RCC 7860 (cell line): ENCODE measurements at places on chromosomes 2 and 18.

- no peak for DNase-seq
These were observed 7.2 kb upstream of the LAMA3 start for GRCh38 chr18:23682045-23682444.

GRCh38 chr2:229174794-229175496, 96.1 kb downstream of the PID1 start:
- no peak for DNase-seq

- no peak for DNase-seq
These were observed 79.1 kb upstream of the PMAIP1 start for GRCh38 chr18:59820663-59821062.

- no peak for DNase-seq
These were observed 5.4 kb upstream of the SPOPL start for GRCh38 chr2:138496096-138496651.

DNA sequence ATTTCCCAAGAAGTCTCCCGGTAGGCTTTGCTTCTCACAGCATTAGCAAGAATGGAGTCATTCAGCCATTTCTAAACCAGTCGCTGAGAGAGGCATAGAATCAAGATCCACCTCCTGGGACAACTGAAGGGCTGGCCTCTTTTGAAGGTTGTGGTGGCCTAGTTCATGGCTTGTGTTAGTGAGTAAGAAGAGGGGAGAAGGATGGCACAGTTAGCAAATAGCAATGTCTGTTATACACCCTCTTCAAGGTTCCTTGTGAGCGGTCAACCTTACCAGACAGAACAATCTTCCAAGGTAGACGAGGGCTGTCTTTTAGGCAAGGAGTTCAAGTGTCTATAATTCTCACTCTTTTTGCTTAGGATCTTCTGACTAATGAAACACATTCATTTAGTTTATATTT, 35.4 kb upstream of the DNAH7 start:
- peak; percentile 48 for DNase-seq

DNA sequence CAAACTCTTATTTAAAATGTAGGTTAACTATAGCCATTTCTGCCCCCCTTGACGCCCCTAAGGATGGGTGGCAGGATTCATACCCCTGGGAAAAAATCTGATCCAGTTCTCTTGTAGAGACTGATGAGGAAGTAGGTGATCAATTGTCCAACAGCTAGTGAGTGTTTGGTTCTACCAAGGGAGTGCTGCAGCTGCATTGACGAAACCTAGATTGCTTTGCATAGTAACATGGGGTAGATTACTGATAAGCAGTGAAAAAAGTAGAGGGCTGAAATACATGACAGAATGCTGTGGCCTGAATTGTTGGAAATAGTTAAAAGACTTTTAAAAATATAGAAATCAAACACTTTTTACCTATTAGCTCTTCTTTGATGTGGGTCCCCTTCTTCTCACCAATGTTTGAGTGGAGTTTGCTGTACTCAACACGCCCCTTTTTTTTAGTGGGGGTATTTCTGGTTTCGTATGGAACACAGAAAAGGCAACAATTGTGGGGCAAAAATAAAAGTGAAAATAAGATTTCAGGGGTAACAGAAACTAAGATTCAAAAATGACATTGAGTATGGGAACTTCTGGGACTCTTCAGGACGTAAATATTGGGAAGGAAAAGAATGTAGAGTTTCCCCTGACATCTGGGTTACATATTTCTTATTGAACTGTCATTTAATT, 66.2 kb downstream of the MAIP1 start:
- DNase-seq = no peak

DNA sequence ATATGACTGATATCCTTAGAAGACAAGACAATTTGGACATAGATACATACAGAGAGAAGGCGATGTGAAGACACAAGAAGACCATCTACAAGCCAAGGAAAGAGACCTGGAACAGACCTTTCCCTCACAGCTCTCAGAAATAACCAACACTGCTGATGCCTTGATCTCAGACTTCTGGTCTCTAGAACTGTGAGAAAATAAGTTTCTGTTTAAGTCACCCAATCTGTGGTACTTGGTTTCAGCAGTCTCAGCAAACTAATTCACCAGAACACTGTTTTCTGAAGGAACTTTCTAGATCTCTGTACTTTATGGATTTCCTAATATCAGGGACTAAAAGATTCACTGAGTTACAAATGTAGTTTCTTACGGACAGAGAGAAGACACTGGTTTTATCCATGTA, 58.8 kb downstream of the NAB1 start:
- no peak for DNase-seq

DNA sequence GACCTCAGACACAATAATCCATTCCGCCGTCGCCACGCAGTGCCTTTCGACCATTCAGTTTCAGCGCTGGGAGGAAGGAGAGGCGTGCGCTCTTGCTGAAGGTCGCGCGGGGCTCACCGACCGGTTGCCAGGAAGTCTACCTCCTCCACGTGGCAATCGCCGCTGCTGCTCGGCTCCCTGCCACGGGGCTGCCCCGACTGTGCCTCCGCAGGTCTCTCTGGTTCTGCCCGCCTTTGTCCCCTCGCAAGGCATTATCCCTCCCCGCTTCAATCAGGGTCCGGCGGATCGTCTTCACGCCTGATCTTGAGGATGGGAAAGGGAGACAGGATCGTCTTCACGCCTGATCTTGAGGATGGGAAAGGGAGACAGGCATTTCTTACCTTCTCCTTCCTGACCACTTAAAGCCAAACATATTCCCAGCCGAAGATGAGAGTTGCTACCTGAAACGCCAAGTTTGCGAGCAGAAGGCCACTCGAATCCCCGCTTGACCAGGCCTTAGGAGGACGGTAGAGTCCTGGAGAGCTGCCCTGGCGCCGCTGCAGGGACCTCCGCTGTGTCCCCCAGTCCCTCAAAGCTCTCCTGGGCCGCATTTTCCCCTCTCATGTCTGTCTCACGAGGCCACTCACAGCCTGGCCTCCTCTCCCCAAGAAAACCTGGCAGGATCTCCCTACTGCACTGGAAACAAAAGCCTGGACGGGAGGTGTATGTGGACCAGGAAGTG, 4.3 kb upstream of the GPR45 start:
- no peak for DNase-seq

GRCh38 chr18:35818353-35818667, 154.2 kb upstream of the RMP24 start:
- no peak for DNase-seq

DNA sequence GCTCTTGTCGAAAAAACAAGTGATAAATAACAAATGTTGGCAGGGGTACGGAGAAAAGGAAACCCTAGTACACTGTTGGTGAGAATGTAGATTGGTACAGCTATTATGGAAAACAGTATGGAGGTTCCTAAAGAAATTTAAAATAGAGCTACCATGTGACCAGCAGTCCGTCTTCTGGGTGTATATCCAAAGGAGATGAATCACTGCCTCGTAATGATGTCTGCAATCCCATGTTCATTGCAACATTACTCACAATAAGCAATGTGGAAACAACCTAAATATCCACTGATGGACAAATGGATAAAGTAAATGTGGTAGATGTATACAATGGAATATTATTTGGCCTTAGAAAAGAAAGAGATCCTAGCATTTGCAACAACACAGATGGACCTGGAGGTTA, 50.6 kb downstream of the SLC16A14 start:
- no peak for DNase-seq

DNA sequence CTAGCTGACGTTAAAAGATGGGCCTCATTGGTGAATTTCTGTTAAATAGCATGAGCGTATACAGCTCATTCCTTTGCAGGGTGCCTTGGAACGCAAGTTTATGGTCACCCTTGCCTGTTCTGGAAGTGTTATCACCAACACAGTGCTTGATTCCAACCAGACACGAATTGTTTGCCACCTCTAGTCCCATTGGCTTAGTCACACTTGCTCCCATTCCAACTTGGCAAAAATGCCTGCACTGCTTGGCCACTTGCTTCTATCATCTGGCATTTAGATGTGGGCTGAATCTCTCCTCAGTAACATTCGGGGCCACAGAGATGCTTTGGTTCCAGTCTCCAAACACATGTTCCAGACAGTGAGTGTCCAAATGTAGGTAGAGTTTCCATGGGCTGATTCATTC, 27.5 kb upstream of the ACVR1 start:
- no peak for DNase-seq

GRCh38 chr2:1685078-1685956, 59.0 kb downstream of the PXDN start:
- DNase-seq = no peak

DNA sequence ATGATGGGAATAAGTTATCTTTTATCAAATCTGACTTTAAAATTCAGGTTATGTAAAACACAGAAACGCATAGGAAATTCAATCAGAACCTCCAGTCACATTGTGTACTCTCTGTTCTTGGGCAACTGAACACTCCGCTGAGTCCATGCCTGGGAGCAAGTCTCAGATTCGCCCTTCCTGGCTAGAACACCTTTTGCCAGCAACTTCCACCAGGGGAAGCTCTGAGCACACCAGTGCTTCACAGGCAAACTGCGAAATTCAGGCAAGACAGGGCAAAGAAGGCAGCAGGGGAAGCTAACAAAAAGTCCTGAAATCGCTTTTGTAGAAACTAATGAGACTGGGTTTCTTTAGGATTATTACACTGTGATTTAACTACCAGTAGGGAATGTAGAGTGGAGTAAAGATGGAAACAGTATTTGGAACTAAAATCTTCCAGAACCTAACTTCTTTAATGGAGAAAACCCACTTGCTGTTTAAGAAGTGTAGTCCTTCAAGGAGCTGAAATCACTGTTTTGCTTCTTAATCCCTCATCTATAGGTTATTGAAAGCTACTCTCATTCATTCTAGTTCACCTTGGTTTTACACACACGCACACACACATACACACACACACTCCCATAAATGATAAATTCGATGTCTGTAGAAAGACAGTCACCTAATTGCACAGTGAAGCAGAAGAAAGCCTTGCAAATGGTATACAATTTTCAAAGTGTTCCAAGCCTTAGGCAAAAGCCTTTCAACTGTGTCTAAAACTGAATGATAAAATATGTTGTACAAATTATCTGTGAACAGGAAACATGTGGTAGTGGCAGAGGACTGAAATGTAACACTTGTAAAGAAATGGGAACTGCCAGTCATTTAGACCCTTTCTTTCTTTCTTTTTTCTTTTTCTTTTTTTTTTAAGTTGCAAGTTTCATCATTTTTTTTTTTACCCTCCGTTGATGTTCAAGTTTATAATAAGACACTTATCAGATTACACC, 214.5 kb downstream of the TMEM182 start:
- DNase-seq = peak; percentile 9

GRCh38 chr2:21415234-21415633, 291.5 kb downstream of the TDRD15 start:
- no peak for DNase-seq

DNA sequence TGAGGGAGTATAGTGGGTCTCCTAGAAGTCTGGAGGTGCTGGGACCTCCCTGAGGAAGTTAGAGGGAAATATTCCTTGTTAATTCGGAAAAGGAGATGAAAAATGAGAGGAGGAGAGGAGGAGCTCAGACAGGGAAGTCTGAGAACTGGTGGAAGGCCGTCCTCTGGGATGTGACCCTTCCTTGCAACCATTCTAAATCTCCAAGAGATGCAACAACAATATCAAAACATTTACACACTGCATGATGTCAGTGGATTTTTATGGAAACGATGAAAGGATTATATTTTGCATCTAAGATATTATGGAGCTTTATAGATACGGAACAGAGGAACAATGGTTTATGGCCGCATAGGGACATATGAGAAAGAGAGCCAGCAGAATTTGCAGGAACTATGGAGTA, 49.8 kb upstream of the COBLL1 start:
- DNase-seq = no peak

DNA sequence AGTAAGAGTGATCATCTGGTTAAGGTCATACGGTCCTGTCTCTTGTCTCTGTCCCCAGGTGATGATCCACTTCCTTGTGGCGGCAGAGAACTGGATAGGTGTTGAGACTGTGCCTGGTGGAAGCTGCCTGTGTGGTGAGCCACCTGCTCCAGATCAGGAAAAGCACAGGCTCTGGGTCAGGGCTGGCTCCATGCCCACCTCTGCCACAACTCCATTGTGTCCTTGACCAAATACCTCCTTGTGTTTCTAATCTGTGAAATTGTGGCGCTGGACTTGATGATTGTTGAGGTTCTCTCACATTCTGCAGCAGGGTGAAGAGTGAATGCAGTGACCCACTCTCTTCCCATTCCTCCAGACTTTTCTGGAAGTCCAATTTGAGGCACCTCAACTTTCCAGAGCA, 45.7 kb upstream of the EN1 start:
- no peak for DNase-seq

GRCh38 chr2:60553495-60554073, at the start of gene BCL11A:
Gene BCL11A (minus strand): TSS chr2:60553654. CDS start chr2:60553270, 384 bp downstream.
- DNase-seq = no peak

- no peak for DNase-seq
These were observed 7.6 kb downstream of the COX5B start for GRCh38 chr2:97653473-97653872.

DNA sequence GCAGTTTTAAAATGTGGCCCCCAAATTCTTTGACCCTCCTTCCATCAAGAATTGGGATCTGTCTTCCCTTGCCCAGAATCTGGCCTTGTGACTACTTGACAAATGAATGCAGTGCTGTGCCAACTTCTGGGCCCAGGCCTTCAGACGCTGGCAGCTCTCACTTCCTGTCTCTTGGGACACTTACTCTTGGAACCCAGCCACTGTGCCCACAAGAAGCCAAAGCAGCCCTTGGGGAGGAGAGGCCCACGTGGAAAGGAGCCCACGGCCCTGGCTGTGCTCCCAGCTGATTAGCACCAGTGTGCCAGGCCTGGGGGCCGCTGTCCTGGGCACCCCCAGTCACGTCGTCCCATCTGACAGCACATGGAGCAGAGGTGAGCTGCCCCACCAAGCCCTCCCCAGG, 56.6 kb downstream of the RPL37A start:
- DNase-seq = peak; percentile 14

DNA sequence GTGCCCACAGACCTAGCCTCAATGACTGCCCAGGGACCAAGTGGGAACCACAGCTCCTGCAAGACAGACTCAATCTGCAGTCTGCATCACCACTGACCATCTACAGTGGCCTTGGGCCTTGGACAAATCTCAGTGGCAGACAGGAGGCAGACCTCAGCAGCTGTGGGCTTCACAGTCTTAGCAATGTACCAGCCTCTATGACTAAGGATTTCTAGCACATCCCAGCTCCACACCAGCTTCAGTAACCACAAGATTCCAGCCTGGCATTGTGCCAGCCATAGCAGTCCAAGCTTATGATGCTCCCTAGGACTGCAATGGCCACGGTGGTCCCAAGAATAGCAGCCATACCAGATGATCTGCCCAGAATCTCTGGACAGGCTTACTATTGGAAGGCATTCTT, 19.6 kb upstream of the WDR75 start:
- DNase-seq = peak; percentile 78

DNA sequence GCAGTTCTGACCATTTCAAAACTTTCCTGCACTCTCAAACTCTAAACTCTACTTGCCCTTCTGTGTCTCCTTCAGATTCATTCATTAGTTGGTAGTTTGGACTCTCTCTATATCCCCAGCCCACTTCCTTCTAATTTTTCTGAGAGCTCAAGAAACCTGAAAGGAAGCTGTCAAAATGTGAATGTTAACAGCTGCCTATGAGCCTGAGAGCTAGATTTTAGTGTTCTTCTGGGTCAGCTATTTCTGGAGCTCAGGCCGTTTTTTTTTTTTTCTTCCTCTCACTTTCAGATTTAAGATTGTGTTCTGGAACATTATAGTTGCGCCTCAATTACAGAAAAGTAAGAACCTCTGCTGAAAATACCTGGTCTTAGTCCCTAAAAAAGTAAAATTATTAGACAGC, 73.1 kb downstream of the RTN4 start:
- no peak for DNase-seq

GRCh38 chr2:47309952-47310800, 92.8 kb upstream of the MSH2 start:
- no peak for DNase-seq

- no peak for DNase-seq
These were observed 5.4 kb downstream of the MARS2 start for GRCh38 chr2:197710424-197711042.

GRCh38 chr2:110875384-110875725, 143.0 kb downstream of the ACOXL start:
- no peak for DNase-seq
